ENCODE measurements at places on chromosomes 12 and 14. TPM values are rescaled to one million over a fixed set of nuclear protein-coding genes. Genes with fewer than 3 reads are reported as not detected.
A peak's percentile ranks its signal among the peaks of the same experiment; 100 is the strongest.

GRCh38 chr14:52806115-52806514, 14.7 kb upstream of the GNPNAT1 start:
- DNase-seq, result no peak

- no peak for DNase-seq
These were observed 73.3 kb downstream of the B4GALNT3 start for GRCh38 chr12:532908-533565.

- DNase-seq, result no peak
These were observed 11.5 kb upstream of the KRT5 start for GRCh38 chr12:52531566-52532300.

DNA sequence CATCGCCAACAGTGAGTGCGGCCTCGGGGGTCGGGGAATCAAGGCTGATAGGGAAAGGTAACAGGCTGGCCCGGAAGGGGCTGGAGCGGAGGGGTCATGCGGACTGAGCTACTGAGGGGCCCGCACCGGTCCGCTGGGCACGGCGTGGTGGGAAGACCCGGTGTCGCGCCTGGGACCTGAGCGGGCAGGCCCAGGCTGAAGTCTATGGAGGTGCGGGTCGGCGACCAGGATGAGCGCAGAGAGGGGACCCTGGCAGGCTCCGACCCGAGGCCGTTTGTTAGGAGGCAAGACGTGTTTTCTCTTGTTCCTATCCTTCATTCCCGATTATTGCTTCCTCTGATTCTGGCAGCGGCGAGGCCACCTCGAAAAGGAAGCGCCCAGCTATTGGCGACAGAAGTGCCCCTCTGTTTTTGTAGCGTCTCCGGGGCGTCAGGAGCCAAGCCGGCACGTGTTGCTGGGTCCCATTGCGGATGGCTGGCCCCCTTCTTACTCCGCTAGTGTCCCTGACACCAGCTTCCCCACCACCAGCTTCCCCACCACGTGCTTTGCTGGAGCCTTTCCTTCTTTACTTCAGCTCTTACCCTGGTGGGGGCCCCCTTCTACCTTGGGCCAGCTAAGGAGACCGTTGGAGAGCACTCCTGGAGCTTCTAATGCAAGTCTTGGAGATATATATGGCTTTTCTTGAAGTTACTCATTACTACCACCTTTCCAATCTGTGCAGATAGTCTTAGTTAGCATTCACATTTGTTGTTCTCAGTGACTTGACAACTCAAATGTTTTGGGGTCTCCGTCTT, 653 bp downstream of the PA2G4 start:
- peak; percentile 56 for DNase-seq

DNA sequence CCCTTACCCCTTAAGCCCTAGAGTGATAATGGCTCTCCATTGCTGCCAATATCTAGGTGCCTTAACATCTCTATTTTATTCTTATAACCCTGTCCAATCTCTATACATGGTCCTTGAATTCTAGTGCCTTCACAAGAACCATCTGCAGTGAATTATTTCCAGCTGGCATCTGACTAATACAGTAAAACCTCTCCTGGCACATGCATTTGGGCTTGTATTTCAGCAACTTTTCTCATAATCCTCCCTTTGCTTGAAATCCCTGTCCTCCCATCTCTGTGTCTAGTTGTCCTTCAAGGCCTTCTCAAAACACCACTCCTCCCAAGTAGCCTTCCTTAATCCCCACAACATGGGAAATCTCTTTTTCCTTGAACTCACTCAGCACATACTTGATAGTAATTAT, 14.2 kb upstream of the HMGA2 start:
- DNase-seq, result no peak

- DNase-seq, result no peak
These were observed 38.7 kb upstream of the DUSP6 start for GRCh38 chr12:89390802-89391673.

DNA sequence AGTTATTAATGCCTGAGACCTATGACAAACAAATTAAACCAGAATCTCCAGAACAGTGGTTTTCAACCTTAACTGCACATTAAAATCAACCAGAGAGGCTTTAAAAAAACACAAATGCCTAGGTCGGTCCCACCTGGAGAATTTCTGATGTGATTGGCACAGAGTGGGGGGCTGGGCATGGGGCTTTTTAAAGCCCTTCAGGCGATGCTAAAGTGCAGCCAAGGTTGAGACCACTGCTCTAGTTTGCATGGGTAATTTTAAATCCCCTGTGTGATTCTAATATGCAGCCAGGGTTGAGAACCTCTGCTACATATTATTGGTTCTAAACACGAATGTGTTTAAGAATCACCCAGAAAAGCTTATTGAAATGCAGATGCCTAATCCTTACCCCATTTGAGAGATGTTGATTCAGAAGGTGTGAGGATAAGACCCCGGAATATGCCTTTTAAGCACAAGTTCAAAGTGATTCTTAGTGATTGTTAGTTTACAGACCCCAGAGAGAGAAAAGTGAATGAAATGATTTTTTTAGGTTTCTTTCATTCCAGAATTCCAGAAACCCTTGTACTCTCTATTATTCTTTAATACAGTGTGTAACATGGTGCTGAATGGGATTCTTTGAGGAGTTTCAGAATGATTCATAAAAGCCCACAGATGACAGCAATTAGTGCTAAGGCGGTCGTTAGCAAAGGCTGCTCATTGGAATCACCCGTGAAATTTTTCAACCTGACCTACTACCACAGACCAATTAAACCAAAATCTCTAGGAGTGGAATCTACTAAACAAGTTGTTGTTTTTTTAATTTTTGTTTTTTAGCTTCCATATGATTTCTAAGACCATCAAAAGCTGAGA, 44.9 kb downstream of the LIN7A start:
- no peak for DNase-seq

- no peak for DNase-seq
These were observed 21.1 kb upstream of the ADAM20 start for GRCh38 chr14:70555890-70556289.

DNA sequence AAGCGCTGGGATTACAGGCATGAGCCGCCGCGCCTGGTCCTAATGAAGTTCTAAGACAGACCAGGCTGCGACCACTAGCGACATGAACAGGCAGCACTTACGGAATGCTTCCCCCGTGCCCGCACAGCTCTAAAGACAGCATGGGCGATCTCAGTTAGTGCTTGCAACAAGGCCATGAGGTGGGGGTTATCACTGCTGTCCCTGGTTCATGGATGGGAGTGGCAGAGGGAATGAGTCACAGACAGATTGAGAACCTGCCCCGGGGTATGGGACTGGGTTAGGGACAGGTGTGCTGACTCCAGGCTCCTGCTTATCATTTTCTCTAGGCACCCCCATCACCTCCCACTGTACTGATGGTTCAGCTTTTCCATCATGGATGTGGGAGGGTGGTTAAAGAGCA, 160.9 kb downstream of the VRK1 start:
- no peak for DNase-seq

The PSMC6 gene
- total RNA-seq, result 178 TPM

The EIF2B1 gene
- total RNA-seq, result 40.7 TPM

The EEF1AKMT3 gene
- total RNA-seq, result 1.3 TPM

The FOXG1 gene
- not detected for total RNA-seq

The EML1 gene
- 7.5 TPM for total RNA-seq

Data from psoas muscle (tissue), 8 donors.